ENCODE measurements at places on chromosomes 2 and 18.

GRCh38 chr2:101486258-101486701 is 11.4 kb upstream of the RFX8 start:
- no peaks in the 10 kb centered on the region for H3K4me1 ChIP-seq
- no peaks in the 10 kb centered on the region for H3K27me3 ChIP-seq
- H3K36me3 ChIP-seq, result no peaks in the 10 kb centered on the region

GRCh38 chr2:19614066-19614465 is 255.6 kb upstream of the OSR1 start:
- H3K4me3 ChIP-seq, result no peak overlapping the region
- peaks cover 15% of the 10 kb centered on the region for H3K36me3 ChIP-seq
- peaks cover 3% of the 10 kb centered on the region for H3K27me3 ChIP-seq
- no peaks in the 10 kb centered on the region for H3K4me1 ChIP-seq

- no peak overlapping the region for H3K27ac ChIP-seq
- no peak for DNase-seq
- H3K27me3 ChIP-seq, result no peaks in the 10 kb centered on the region
- no peaks in the 10 kb centered on the region for H3K4me1 ChIP-seq
- no peaks in the 10 kb centered on the region for H3K36me3 ChIP-seq
Measured at GRCh38 chr2:169086893-169087467, 17.6 kb downstream of the DHRS9 start.

GRCh38 chr18:7987284-7987976 is 420.3 kb downstream of the PTPRM start:
- H3K27me3 ChIP-seq, result peaks cover 2% of the 10 kb centered on the region
- peaks cover 3% of the 10 kb centered on the region for H3K36me3 ChIP-seq
- no peak overlapping the region for H3K27ac ChIP-seq
- no peak overlapping the region for H3K4me3 ChIP-seq

GRCh38 chr2:229419158-229419557 is 148.1 kb upstream of the PID1 start:
- H3K27me3 ChIP-seq, result no peaks in the 10 kb centered on the region
- H3K4me1 ChIP-seq, result no peaks in the 10 kb centered on the region
- no peak for DNase-seq
- no peaks in the 10 kb centered on the region for H3K36me3 ChIP-seq

DNA sequence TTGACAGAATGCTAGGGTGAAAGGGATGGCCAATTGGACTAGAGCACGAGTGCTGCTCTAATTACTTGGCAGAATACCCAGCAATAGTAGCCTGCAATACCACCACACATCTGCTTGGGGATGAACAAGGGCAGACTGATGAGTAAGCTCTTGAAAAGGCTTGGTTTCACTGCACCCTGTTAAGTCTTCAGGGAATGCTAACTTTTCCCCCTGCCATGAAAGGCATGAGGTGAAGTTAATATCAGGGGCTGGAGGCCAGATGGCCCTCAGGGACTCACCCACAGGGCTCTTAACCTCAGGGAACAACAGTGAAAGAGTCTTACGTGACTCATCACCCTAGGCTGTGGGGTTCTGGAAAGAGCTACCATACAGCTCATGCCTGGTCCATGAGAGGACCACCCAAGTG is 51.7 kb upstream of the MYL1 start:
- H3K4me1 ChIP-seq, result no peaks in the 10 kb centered on the region
- no peak overlapping the region for H3K27ac ChIP-seq
- no peak for DNase-seq
- H3K27me3 ChIP-seq, result no peaks in the 10 kb centered on the region

GRCh38 chr2:62482558-62483352 is 23.2 kb downstream of the TMEM17 start:
- H3K27me3 ChIP-seq, result peaks cover 1% of the 10 kb centered on the region
- H3K36me3 ChIP-seq, result peaks cover 3% of the 10 kb centered on the region
- no peak overlapping the region for H3K27ac ChIP-seq

DNA sequence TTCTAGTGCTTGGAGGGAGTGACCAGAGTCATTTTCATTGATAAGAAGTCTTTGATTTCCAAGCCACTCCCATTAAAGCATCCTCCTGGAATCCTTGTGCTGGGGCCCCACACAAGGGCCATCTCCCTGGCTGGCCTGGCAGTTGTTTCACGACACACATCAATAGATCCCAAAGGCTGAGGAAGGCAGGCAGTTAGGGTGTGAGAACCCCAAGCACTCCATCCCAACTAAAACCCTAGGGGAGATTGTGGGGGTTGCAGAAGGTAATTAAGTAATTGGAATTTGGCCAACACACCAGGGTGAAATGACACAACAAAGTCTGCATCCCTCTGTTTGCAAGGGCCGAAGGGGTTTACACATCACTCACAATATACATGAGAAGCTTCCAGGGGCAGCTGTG is 578.1 kb upstream of the SYT4 start:
- H3K36me3 ChIP-seq, result no peaks in the 10 kb centered on the region
- no peaks in the 10 kb centered on the region for H3K4me1 ChIP-seq
- DNase-seq, result no peak
- no peak overlapping the region for H3K4me3 ChIP-seq
- H3K27me3 ChIP-seq, result peaks cover 4% of the 10 kb centered on the region
- H3K27ac ChIP-seq, result no peak overlapping the region

- H3K4me3 ChIP-seq, result no peak overlapping the region
- H3K4me1 ChIP-seq, result no peaks in the 10 kb centered on the region
- peaks cover 8% of the 10 kb centered on the region for H3K27me3 ChIP-seq
Measured at GRCh38 chr2:191376981-191377629, 131.9 kb downstream of the MYO1B start.

- no peak overlapping the region for H3K4me3 ChIP-seq
- H3K36me3 ChIP-seq, result no peaks in the 10 kb centered on the region
- H3K27me3 ChIP-seq, result peaks cover 2% of the 10 kb centered on the region
- no peaks in the 10 kb centered on the region for H3K4me1 ChIP-seq
- H3K27ac ChIP-seq, result no peak overlapping the region
Measured at GRCh38 chr2:29444150-29444549, 328.9 kb downstream of the CLIP4 start.

DNA sequence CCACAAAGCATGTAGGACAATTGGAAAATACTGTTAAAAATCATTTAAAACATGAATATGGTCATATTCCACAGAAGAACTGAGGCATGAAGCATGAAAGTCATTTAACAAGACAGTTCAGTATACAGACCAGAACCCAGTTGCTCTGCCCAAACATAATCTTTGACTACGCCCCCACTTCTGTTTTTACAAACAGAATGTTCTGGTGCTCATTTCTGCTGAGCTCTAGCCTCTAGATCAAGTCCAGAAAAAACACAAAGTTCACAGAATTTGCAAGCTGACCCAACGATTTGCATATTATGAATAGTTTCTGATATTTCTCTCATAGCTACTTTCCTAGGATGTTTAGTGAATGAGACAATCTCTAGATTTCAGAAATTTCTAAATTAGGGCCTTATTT is 424.9 kb downstream of the PID1 start:
- H3K36me3 ChIP-seq, result no peaks in the 10 kb centered on the region
- H3K27ac ChIP-seq, result no peak overlapping the region
- no peak overlapping the region for H3K4me3 ChIP-seq
- no peak for DNase-seq
- no peaks in the 10 kb centered on the region for H3K4me1 ChIP-seq
- H3K27me3 ChIP-seq, result no peaks in the 10 kb centered on the region

DNA sequence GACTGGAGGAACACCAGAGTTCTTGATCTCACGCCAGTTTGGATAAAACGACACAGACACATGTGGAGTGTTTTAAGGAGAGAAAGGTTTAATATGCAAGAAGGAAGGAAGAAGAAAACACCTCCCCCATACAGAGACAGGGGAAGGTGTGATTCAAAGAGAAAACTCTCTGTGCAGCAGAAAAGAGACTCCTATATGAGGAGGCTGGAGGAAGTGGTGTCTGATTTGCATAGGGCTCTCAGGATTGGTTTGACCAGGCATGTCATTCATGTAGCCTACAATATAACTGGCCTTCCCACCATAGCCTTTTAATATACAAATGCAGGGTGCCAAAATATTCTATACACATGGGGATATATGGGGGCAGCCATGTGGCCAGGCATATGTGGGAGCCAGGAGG is 1386.5 kb downstream of the RPIA start:
- no peak overlapping the region for H3K27ac ChIP-seq
- no peaks in the 10 kb centered on the region for H3K36me3 ChIP-seq
- peaks cover 2% of the 10 kb centered on the region for H3K27me3 ChIP-seq

DNA sequence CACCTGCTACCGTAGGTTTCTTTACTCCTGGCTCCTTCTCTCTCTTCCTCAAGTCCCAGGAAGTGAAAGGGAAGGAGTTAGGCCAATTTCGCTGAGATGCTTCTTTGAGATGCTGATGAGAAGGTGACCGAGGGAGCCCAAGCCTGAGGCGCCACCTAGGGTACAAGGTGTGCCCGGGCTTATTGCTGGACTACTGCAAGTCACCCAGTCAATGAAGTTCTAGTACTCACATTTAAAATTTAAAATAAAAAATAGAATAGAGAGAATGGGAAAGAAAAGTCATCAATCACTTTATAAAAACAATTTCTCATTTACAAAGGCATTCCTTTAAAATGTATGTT is 45.3 kb downstream of the ACAA2 start:
- H3K27me3 ChIP-seq, result no peaks in the 10 kb centered on the region
- no peak overlapping the region for H3K27ac ChIP-seq
- no peak overlapping the region for H3K4me3 ChIP-seq
- no peaks in the 10 kb centered on the region for H3K36me3 ChIP-seq
- DNase-seq, result no peak

DNA sequence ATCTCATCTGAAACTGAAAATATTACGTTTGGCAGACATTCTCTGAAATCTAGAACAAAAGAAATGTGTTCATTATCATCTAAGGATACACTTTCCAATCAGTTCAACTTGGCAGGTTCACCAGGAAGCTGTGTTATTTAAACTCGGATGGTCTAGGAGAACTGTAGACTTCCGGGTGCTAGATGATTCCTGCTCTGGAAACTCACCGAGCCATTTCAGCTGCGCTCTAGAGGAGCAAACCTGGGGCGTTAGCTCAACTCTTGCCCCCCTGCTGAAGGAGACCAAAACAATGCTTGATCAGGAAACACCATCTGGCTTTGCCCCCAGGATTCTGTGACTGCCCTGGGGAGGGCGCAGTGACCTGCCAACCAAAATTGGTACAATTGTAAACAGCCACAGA is 22.9 kb downstream of the MLPH start:
- no peaks in the 10 kb centered on the region for H3K4me1 ChIP-seq
- H3K27me3 ChIP-seq, result no peaks in the 10 kb centered on the region
- H3K4me3 ChIP-seq, result no peak overlapping the region
- no peak overlapping the region for H3K27ac ChIP-seq
- no peaks in the 10 kb centered on the region for H3K36me3 ChIP-seq

DNA sequence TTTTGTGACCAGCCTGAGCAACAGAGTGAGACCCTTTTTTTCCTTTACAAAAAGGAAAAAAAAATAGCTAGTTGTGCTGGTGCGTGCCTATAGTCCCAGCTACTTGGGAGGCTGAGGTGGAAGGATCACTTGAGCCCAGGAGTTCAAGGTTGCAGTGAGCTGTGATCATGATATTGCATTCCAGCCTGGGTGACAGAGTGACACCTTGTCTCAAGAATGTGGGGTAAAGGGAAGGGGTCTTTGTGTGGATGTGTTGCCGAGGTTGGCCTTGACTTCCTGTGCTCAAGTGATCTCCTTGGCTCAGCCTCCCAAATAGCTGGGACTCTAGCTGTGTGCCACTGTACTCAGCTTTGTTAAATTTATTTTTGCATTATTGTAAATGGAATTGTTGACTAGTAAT is 120.6 kb downstream of the ZNF407 start:
- no peak overlapping the region for H3K27ac ChIP-seq
- H3K36me3 ChIP-seq, result no peaks in the 10 kb centered on the region
- no peak overlapping the region for H3K4me3 ChIP-seq
- H3K4me1 ChIP-seq, result peaks cover 20% of the 10 kb centered on the region
- no peak for DNase-seq

- no peaks in the 10 kb centered on the region for H3K27me3 ChIP-seq
- peak overlapping the region; percentile 53 for H3K27ac ChIP-seq
- peaks cover 34% of the 10 kb centered on the region for H3K4me1 ChIP-seq
- H3K4me3 ChIP-seq, result no peak overlapping the region
- no peak for DNase-seq
- peaks cover 5% of the 10 kb centered on the region for H3K36me3 ChIP-seq
Measured at GRCh38 chr2:207107551-207107950, 58.2 kb downstream of the KLF7 start.

- H3K36me3 ChIP-seq, result no peaks in the 10 kb centered on the region
- no peaks in the 10 kb centered on the region for H3K4me1 ChIP-seq
- H3K27ac ChIP-seq, result no peak overlapping the region
- peaks cover 2% of the 10 kb centered on the region for H3K27me3 ChIP-seq
Measured at GRCh38 chr2:128498589-128498988, 179.9 kb upstream of the HS6ST1 start.

- no peaks in the 10 kb centered on the region for H3K27me3 ChIP-seq
- H3K4me3 ChIP-seq, result no peak overlapping the region
- H3K36me3 ChIP-seq, result no peaks in the 10 kb centered on the region
- H3K4me1 ChIP-seq, result no peaks in the 10 kb centered on the region
Measured at GRCh38 chr2:14016289-14016955, 616.1 kb upstream of the LRATD1 start.

DNA sequence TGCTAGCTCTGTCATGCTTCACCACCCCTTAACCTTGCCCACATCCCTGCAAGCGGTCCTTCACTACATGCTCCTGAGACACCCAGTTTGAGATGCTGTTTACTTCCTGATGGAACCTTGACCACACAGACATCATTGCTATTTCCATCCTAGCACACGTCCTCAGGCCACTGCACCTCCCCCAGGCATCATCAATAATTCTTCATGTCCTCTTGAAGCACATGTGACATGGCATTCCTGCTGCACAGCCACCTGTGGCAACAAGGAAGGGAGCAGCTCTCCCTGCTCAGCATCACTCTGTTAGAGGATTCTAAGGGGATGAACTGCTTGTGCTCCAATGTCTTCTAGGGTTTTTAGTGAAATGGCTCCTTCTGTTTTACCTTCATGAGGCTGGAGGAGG is 26.1 kb upstream of the ST3GAL5 start:
- H3K4me3 ChIP-seq, result no peak overlapping the region
- H3K27ac ChIP-seq, result no peak overlapping the region
- no peak for DNase-seq
- H3K4me1 ChIP-seq, result no peaks in the 10 kb centered on the region

- peaks cover 7% of the 10 kb centered on the region for H3K27me3 ChIP-seq
- H3K4me3 ChIP-seq, result no peak overlapping the region
- no peaks in the 10 kb centered on the region for H3K4me1 ChIP-seq
- no peak overlapping the region for H3K27ac ChIP-seq
Measured at GRCh38 chr2:75619956-75620740, 26.4 kb upstream of the MRPL19 start.
